Left colon (tissue), 2 donors: ENCODE measurements at places on chromosomes 12 and 14. TPM values are rescaled to one million over a fixed set of nuclear protein-coding genes. Genes with fewer than 3 reads are reported as not detected.
A peak's percentile ranks its signal among the peaks of the same experiment; 100 is the strongest.

GRCh38 chr14:53948205-53948884 is 8.3 kb downstream of the BMP4 start:
- no peak for DNase-seq

- no peak for DNase-seq
These were observed 281.7 kb upstream of the AMIGO2 start for GRCh38 chr12:47361389-47362021.

DNA sequence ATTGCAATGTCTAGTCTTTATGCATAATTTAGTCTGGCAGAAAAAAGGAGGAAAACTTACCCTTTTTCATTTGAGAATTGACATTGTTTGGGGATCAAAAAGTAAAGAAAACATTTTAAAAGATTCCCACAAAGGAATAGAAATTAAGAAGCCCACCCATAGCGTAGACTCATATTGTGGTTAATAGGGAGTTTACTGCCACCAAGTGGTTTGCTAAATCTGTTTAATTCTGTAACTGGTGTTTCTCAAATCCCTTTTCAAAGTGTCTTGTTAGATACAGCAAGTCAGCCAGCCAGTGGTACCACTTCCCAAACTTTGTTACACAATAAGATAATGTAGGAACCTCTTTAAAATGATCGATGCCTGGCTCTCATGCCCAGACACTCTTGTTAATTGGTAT is 180.3 kb downstream of the IPO8 start:
- no peak for DNase-seq

DNA sequence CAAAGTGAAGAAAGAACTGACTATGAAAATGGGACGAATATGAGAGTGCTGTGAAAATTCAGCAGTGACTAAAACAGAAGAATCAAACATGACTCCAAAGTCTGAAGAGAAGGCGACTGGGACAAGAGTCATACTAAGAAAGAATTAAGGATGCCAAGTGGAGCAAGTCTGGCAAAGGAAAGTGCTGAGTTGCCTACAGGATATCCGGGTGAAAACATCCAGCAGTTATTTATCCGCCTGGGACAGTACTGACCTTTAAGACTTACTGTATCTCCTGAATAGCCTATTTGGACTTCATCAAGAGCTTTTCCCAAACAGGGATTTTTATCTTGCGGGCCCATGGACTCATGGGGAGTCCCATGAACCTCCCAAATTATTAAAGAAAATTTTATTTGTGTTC is 41.1 kb downstream of the KICS2 start:
- no peak for DNase-seq

GRCh38 chr12:44972746-44973421 is 78.0 kb downstream of the DBX2 start:
- DNase-seq: no peak

- DNase-seq: no peak
These were observed 135.7 kb downstream of the DICER1 start for GRCh38 chr14:95021588-95021987.

DNA sequence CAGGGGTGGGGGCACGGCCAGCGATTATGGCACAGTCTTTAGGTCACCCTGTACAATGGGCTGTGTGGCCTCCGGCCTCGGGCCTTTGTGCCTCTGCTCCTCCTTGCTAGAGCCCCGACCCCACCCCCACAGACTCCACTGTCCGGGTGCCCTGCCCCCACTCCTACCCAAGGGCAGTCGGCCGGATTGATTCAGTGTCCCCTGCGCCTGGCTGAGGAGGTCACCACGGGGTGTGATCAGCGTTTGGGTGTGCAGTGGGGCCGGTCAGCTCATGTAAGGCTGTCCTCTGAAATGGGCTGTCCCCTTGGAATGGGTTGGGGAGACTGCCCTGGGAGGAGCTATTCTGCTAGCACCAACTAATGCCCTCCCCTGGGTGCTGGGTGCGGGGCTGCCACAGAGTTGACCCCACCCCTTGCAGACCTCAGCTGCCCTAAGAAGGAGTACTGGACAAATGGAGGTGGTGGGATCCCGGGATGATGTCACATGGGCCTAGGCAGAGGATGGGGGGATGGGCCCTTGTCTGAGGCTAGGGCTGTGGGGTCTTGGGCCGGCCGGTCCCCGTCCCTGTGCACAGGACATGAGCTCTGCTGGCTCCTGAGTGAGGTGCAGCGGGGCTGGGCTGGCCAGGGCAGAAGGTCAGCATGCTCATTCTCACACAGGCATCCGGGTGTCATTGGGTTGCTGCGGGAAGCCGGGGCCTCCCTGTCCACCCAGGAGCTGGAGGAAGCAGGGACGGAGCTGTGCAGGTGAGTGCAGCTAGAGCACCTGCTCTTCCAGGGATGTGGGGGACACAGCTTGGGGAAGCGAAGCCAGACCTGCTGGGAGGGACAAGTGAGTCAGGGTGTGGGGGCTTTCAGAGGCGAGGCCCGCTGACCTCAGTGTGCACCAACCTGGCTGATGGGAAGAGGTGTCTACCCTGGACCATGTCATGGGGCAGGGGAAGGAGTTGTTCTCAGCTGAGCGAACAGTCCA is 23.4 kb downstream of the ASPG start:
- peak; percentile 33 for DNase-seq

DNA sequence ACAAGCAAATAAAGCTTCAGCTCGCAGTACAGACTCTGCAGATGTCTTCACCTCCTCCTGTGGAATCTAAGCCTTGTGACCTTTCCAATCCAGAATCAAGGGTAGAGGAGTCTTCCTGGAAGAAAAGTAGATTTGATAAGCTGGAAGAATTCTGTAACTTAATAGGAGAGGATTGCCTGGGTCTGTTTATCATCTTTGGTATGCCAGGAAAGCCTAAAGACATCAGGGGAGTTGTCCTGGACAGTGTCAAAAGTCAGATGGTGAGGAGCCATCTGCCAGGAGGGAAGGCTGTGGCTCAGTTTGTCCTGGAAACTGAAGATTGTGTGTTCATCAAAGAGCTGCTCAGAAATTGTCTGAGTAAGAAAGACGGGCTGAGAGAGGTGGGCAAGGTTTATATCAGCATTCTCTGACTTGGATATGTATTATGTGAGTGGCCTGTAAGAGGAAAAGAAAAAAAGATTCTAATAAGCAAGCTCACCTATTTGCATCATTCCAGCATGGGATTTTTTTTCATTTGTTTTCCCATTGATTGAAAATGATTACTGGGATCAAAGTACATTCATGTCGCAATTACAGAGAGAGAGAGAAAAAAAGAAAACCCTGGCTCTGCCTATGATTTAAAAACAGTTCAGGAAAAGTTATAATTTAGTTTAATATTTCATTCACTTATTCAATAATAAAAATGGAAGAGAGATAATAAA is 767 bp downstream of the REP15 start:
- DNase-seq: no peak

DNA sequence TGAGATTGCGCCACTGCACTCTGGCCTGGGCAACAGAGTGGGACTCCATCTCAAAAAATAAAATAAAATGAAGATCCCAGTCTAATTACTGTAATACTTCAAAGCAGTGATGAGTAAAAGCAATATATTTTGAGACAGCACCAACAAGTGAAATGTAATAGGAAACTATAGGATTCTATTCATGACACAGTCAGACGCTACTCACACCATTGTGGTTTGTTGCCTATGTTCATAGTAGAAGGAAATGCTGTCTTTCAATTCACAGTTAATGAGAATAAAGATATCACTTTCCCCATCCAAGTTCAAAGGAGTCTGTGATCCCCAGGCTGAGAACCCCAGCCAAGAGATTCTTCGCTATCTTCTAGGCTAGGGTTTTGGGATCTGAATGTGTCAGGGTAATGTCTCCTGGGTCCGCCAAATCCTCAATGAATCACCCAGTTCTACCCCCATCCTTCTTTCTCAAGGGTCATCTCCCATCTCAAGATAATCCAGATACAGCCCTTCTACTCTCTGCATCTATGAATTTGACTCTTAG is 16.6 kb upstream of the DTX1 start:
- no peak for DNase-seq

- no peak for DNase-seq
These were observed 619.4 kb downstream of the CCER1 start for GRCh38 chr12:90335566-90335965.

DNA sequence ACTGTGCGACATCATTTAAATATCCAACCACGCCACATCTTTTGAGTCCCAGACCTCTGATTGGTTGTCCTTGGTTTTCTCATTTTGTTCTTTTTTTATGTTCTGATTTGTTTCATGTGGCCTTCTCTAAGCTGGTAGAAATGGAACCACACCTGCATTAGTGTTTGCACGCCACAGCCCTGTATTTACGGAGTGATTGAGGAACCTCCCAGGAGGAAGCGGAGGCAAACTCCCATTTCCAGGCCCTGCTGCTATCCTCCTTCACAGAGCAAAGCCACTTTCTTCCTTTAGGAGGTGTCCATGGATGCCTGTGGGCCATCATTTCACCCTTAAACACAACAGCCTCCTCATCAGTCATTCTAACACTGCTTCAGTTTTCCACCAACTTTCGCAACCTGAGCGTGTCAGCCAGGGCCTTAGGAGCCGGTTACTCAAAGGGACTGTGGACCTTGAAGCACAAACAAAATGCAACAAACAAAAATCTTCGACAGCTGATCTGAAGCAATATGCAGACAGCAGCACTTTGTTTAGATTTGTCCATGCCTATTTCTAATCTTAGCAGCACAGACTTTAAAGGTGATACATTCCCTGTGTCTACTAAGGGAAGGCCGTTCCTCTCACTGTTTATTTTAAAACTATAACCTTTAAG is 1258.1 kb upstream of the TMEM132C start:
- peak; percentile 31 for DNase-seq

GRCh38 chr14:75238756-75239455 is 39.7 kb upstream of the FOS start:
- DNase-seq: no peak

- DNase-seq: no peak
These were observed 161.2 kb upstream of the MYL2 start for GRCh38 chr12:111081600-111081999.

Gene ASPG
- 9.4 TPM for total RNA-seq

Gene RAB2B
- total RNA-seq: 16.0 TPM

DNA sequence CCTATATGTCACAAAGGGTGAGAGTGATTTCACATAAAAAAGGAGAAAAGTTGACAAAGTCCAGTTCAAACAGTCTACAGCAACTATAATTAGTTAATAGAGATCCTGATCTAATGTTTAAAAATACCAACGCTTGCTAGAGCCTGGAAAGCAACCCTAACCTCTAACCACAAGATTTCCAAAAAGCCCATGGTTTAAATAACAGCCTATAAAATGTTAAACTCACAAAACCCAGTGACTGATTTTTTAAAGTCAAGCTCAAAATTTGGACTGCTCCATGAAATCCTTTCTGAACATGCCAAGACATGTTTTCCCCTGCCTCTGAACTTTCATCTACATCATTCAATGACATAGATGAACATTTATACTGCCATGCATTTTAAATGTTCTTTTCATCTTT is 81.6 kb downstream of the PLEKHG7 start:
- no peak for DNase-seq
